COLO829 (cell line): ENCODE measurements at places on chromosomes 5 and 9.

DNA sequence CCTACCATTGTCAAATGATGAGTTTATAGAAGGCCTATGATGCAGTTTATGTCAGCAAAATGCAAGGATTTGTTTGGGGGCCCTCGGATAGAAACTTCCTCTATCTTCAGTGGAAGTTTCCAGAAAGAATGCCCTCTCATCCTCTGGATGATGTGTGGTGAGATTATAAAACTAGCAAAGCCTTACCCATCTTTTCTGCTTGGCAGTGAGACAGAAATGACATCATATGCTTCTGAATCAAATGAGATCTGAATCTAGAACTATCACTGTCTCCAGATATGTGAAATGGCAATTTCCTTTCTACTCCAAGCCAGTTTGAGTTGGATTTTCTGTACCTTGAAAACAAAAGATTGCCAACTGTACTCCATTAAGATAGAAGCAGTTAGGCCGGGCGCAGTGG lies 60.4 kb upstream of the CKMT2 start:
- no peak for DNase-seq

DNA sequence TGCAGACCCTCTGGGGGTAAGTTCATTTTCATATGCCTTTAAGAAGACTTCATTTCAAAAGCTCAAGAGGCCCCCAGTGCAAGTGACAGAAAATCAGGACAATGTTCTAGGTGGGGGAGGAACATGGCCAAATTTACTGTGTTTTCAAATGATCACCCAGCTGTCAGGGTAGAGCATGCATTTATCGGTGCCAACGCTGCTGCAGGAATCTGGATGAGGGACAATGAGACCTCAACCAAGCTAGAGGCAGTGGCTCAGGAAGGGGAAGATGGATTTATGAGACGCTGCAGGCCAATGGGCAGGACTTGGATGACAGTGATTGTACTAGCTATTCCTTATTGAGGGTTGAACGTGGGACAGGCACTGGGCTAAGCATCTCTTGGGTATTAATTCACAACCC lies 278.4 kb downstream of the ASTN2 start:
- no peak for DNase-seq

- DNase-seq, result peak; percentile 37
Observed at GRCh38 chr5:135565725-135566421, 12.9 kb downstream of the CXCL14 start.

GRCh38 chr9:4980086-4980727 lies 4.9 kb upstream of the JAK2 start:
- DNase-seq, result no peak

DNA sequence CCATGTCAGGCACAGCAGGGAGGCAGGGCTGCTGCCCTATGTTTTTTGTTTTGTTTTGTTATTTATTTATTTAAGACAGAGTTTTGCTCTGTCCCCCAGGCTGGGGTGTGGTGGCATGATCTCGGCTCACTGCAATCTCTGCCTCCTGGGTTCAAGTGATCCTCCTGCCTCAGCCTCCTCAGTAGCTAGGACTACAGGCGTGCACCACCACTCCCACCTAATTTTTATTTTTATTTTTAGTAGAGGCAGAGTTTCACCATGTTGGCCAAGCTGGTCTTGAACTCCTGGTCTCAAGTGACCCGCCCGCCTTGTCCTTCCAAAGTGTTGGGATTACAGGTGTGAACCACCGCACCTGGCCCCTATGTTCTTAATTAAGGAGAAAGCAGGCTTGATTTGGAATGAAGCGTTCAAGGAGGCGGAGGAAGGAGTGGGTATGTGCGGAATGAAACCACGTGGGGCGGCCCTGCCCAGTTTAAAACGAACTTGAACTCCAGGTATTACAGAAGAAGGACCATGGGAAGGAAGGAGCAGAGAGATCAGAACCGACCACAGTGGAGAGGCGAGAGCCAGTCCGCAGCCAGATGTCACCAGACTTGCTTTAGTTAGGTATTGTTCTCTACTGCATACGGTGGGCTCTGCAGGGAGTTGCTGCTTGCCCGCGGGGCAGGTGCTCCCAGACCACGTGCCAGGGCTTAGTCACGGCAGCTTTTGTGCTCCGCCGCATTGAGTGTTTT lies 34.9 kb upstream of the EPB41L4B start:
- DNase-seq, result no peak

DNA sequence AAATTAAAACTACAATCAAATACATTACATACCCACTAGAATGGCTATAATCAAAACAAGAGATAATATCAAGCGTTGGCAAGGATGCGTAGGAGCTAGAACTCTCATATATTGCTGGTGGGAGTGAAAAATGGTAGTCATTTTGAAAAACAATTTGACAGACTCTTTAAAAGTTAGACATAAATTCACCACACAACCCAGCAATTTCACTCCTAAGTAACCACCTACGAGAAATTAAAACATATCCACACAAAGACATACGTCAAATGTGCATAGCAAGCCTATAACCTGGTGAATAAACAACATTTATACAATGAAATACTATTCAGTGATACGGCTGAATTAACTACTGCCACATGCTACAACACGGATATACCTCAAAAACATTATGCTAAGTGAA lies 44.7 kb downstream of the GKAP1 start:
- no peak for DNase-seq

GRCh38 chr9:125172031-125172755 lies 17.4 kb downstream of the PPP6C start:
- DNase-seq, result no peak

GRCh38 chr5:9015260-9015936 lies 530.5 kb downstream of the SEMA5A start:
- peak; percentile 34 for DNase-seq

- no peak for DNase-seq
Observed at GRCh38 chr5:180090769-180091546, 19.4 kb upstream of the RNF130 start.
